Activated CD4-positive, alpha-beta T cell treated with anti-CD3 and anti-CD28 coated beads, Interleukin-2, Interleukin-6, amounts not matched to agents 100 ng/mL and 50 ng/mL, durations not matched to agents 16 hours and 8 hours (primary cell): ENCODE measurements at places on chromosomes 12 and 14.
A peak's percentile ranks its signal among the peaks of the same experiment; 100 is the strongest.

- DNase-seq = no peak
Measured at GRCh38 chr12:121346747-121347146, 5.5 kb downstream of the ANAPC5 start.

DNA sequence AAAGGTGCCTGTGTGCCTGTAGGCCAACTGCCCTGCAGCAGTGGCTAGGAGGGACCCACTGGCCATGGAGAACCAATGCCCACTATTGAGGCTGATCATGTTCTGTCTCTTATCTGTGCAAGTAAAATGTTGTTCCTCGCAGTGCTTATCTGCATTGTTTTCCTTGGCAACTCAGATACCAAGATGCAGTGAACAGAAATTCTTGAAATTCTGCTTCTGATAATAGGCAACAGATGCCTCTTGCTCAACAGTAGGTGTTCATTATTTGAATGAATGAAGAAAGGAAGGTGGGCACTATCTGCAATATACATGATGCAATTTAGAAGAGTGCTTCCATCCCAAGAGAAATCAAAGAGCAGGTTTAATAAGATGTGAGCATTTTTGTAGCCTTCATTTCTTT is 232.2 kb downstream of the NUAK1 start:
- DNase-seq = no peak

DNA sequence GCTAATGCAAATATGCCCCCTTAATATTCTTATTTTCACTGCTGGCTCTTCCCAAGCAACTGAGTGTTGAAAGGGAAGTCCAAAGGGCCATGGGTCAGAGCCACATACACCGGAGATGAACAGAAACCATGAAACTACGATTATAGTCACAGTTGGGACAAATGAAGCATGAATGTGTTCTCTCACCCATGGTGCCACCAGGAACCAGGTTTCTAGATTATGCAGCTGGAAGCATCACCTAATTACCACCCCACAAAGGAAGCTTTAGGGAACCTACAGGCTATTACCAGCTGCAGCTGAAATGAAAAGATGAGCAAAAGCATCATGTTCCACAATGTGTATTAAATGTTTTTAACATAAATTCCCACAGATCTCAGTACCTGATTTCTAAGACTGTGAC is 15.4 kb downstream of the TMTC1 start:
- no peak for DNase-seq

GRCh38 chr12:74482115-74482514 is 55.5 kb upstream of the ATXN7L3B start:
- no peak for DNase-seq

GRCh38 chr12:68159681-68160304 is at the start of gene IFNG:
IFNG (minus strand) TSS chr12:68159740; CDS start chr12:68159615, 125 bp downstream.
- peak; percentile 82 for DNase-seq

- peak; percentile 50 for DNase-seq
Measured at GRCh38 chr12:32196250-32197198, 89.9 kb downstream of the BICD1 start.

- DNase-seq = no peak
Measured at GRCh38 chr12:92369636-92370035, 224.0 kb upstream of the BTG1 start.

- DNase-seq = no peak
Measured at GRCh38 chr12:109680264-109681005, 33.2 kb upstream of the FAM222A start.

GRCh38 chr14:105664691-105665090 is 138.3 kb downstream of the TMEM121 start:
- DNase-seq = no peak

DNA sequence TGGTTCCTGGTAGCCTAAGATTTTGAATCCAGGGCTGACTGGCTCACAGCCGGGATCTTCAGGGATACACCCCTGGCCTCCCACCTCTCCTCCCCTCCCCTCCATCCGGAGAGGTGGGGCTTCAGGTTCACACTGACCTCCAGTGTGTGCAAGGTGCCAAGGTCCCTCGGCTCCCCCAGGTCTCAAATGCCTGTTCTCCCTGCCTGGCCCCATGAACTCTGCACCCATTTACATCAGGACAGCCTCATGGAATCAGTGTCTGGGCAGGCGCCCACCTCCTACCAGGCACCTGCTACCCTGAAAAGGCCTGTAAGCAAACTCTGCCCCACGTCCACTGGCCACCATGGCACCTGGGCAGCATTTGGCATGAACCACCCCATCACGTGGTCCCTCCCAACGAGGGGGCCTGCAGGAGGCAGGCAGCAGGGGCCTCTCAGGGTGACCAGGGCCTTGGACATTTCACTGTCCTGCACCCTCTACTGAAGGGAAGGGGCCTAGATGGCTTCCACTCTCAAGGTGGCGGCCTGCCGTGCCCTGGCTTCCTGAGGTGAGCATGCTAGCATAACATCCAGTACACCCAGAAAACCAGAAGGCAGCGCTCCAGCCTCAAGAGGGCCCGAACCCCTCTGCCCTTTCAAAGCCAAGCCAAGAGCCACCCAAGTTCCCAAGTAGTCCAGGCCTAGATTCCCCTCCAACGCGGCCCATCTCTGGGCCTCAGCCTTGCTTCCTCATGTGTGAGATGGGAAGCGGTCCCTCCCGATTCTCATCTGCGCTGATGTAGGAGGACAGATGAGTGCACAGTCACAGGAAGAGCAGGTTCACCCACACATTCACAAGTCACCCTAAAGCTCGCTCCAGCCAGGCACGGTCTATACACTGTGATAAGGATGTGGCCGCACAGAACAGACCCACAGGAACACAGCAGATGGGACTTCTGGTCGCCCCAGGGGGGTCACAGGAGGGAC is 37.3 kb downstream of the CCDC85C start:
- DNase-seq = no peak
